ENCODE measurements at places on chromosomes 1 and 21.
A peak's percentile ranks its signal among the peaks of the same experiment; 100 is the strongest.

- no peaks in the 10 kb centered on the region for H3K4me1 ChIP-seq
- no peak overlapping the region for H3K27ac ChIP-seq
- no peak for DNase-seq
- H3K36me3 ChIP-seq = no peaks in the 10 kb centered on the region
- peaks cover 2% of the 10 kb centered on the region for H3K27me3 ChIP-seq
Measured at GRCh38 chr21:40051801-40052200, 184.6 kb downstream of the PCP4 start.

- peak overlapping the region; percentile 69 for H3K27ac ChIP-seq
- H3K36me3 ChIP-seq = peaks cover 12% of the 10 kb centered on the region
- peaks cover 38% of the 10 kb centered on the region for H3K4me1 ChIP-seq
- H3K27me3 ChIP-seq = peaks cover 4% of the 10 kb centered on the region
- no peak for DNase-seq
- H3K4me3 ChIP-seq = peak overlapping the region; percentile 63
Measured at GRCh38 chr1:231040800-231041718, 1.0 kb upstream of the FAM89A start.

DNA sequence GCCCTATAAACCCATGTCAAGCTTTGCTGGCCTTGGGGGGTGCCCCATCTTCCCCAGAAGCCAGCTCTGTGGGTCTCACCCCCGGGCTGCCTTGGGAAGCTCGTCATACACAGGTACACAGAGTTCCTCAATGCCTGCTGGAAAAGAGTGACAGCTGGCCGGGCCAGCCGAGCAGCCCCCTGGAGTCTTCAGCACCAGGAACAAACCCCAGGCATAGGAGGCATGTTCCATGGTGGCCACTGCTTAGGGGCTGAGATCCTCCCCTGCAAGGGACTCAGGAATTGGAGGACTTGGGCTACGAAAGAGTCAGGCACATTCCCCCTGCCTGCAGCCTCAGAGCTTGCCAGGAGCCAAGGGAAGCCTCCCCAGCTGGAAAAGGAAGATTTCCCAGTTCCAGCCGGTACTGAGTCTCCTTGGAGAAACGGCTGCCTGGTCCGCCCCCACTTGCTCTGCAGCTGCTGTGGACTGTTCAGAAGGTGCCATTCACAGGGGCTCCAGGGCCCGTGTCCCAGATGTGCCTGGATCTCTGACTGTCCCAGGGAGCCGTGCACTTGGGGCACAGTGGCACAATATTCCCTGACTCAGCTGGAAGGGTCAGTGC lies 89.5 kb downstream of the STUM start:
- H3K36me3 ChIP-seq = peaks cover 32% of the 10 kb centered on the region
- DNase-seq = no peak
- H3K27me3 ChIP-seq = no peaks in the 10 kb centered on the region
- no peak overlapping the region for H3K4me3 ChIP-seq
- no peak overlapping the region for H3K27ac ChIP-seq

GRCh38 chr21:44844256-44844655 lies 26.4 kb upstream of the SUMO3 start:
- no peak overlapping the region for H3K4me3 ChIP-seq
- no peak overlapping the region for H3K27ac ChIP-seq
- DNase-seq = no peak
- H3K36me3 ChIP-seq = peaks cover 2% of the 10 kb centered on the region

GRCh38 chr1:116203181-116203723 lies 92.1 kb downstream of the MAB21L3 start:
- H3K27me3 ChIP-seq = peaks cover 9% of the 10 kb centered on the region
- no peaks in the 10 kb centered on the region for H3K4me1 ChIP-seq
- no peak for DNase-seq
- no peak overlapping the region for H3K4me3 ChIP-seq

DNA sequence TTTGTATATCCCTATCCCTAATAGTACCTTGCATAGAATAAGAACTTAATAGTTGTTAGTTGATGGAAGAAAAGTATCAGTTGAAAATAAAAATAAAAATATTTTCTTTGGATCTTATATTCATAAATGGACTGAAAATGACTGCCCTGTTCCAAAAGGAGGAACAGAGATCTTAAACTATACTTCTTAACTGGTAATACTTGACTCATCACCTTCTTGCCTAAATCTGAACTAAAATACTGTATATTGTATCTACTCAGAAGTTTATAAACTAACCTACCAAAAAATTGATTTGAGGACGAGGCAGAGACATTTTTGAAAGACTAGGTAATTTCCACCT lies 178.8 kb downstream of the SYT2 start:
- no peak overlapping the region for H3K4me3 ChIP-seq
- H3K4me1 ChIP-seq = peaks cover 4% of the 10 kb centered on the region
- no peak overlapping the region for H3K27ac ChIP-seq
- H3K36me3 ChIP-seq = no peaks in the 10 kb centered on the region
- no peak for DNase-seq
- H3K27me3 ChIP-seq = no peaks in the 10 kb centered on the region

GRCh38 chr1:35807614-35808449 lies at the start of gene AGO4:
Gene AGO4, plus strand, starts transcription at chr1:35808016. Its CDS starts 401 bp downstream, at chr1:35808417.
- no peaks in the 10 kb centered on the region for H3K36me3 ChIP-seq
- DNase-seq = peak; percentile 56
- H3K27me3 ChIP-seq = no peaks in the 10 kb centered on the region

DNA sequence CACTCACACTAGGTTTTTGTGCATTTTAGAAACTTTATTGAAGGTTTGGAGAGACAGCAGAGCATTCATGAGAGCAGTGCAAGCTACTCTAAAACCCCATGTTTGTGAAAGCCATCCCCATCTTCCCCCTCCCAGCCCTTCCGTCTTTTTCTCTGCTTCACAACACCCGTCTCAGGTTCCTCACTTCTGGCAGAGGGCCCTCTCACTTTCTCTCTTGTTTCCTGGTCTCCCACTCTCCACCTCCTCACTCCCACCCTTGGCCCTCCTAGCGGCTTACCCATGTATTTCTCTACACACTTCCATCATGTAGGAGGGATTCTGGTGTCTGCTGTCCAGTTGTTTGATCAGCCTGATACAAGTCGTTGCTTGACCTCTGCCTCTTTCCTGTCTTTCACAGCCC lies 92.7 kb downstream of the LRRC8C start:
- H3K36me3 ChIP-seq = peaks cover 60% of the 10 kb centered on the region
- H3K27me3 ChIP-seq = no peaks in the 10 kb centered on the region
- H3K27ac ChIP-seq = peak overlapping the region; percentile 98
- peaks cover 87% of the 10 kb centered on the region for H3K4me1 ChIP-seq
- no peak for DNase-seq

GRCh38 chr1:159859767-159860322 lies 2.6 kb downstream of the VSIG8 start:
- no peak for DNase-seq
- H3K36me3 ChIP-seq = no peaks in the 10 kb centered on the region
- no peak overlapping the region for H3K27ac ChIP-seq
- no peak overlapping the region for H3K4me3 ChIP-seq

GRCh38 chr21:41777951-41778815 lies 11.3 kb upstream of the RIPK4 start:
- DNase-seq = peak; percentile 63
- peaks cover 56% of the 10 kb centered on the region for H3K27me3 ChIP-seq
- H3K4me3 ChIP-seq = no peak overlapping the region
- peaks cover 6% of the 10 kb centered on the region for H3K4me1 ChIP-seq

DNA sequence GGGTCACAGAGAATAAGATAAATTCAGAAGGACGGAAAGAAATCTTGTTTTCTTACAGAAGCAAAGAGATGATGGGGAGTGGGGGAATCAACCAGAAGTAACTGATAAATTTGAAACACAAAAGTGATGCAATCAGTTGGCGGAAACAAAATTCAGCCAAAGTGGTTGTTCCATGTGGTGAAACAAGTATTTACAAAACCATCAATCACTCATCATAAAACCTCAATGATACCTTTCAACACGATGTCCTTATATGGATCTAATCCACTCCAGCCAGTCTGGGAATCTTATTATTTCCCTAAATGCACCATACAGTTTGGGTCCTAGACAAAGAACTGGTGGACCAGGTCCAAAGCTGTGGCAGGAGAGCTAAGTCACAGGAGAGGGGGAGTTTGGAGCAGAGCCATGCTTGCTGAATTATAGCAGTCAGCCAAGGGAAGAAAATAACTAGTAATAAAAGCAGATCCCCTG lies 303.8 kb upstream of the LRRC7 start:
- no peaks in the 10 kb centered on the region for H3K36me3 ChIP-seq
- H3K27me3 ChIP-seq = no peaks in the 10 kb centered on the region
- no peak overlapping the region for H3K27ac ChIP-seq
- H3K4me3 ChIP-seq = no peak overlapping the region

DNA sequence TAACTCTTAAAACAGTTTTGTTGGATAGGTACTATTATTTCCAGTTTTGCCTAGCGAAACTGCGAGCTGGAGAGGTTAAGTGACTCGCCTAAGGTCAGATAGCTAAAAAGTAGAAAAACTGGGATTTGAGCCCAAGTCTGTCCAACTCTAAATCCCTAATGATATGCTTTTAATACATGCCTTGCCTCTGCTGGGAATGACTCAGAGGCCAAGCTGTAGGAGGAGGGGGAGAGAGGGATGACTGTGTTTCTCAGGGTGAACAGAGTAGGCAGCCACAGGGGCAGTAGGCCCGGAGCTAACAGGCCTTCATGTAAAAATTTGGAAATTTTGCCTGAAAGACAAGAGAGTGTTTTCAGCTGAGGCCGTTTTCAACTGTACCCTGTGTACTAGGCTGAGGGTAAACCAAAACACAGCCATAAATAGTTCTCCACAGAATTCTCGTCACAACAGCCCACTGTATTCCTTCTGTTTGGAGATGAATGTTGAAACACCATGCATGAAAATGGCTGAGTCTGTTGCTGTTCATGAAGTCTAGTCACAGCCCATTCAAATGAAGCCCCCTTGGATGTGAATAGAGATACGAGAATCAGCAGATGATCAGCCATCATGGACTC lies 107.5 kb upstream of the HOOK1 start:
- DNase-seq = no peak
- no peak overlapping the region for H3K27ac ChIP-seq
- H3K27me3 ChIP-seq = no peaks in the 10 kb centered on the region
- no peaks in the 10 kb centered on the region for H3K4me1 ChIP-seq

GRCh38 chr1:248589334-248589733 lies 8.2 kb downstream of the OR2T10 start:
- no peak overlapping the region for H3K27ac ChIP-seq
- H3K4me3 ChIP-seq = no peak overlapping the region
- peaks cover 2% of the 10 kb centered on the region for H3K27me3 ChIP-seq

- H3K27me3 ChIP-seq = no peaks in the 10 kb centered on the region
- no peak overlapping the region for H3K27ac ChIP-seq
- H3K4me3 ChIP-seq = no peak overlapping the region
- no peak for DNase-seq
Measured at GRCh38 chr1:70922196-70922595, 125.4 kb downstream of the PTGER3 start.

DNA sequence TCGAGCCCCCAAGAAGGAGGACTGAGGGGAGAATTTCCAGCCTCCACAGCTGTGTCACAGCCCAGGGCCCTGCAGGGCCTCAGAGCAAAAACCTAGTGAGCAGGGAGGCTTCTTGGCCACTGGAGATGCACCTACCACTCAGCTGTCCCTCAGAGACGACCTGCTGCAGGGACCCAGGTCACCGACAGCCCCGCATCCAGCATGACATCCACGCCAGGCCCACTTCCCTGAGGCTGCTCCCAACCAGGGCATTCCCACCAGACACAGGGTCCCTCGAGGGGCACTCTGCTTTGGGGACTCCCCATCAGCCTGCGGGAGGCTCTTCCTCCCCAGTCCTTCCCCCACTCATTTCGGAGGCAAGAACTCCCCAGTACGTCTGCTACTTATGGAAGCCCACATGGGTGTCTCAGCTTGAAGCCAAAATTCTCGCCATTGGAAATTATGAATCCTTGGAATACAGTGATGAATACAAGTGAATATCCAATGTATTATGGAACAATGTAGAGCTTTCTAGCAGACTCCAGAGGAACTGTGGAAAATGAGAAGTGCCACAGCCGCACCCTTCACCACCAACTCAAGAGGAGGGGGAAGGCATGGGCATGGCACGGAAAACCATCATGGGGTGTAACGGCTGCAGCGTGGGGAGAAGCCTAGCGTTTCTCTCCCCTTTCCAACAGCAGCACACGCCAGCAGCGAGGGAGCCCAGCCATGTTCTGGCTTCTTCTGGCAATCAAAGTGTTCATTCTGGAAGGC lies 6.9 kb downstream of the TFF3 start:
- peaks cover 2% of the 10 kb centered on the region for H3K27me3 ChIP-seq
- no peaks in the 10 kb centered on the region for H3K4me1 ChIP-seq
- H3K36me3 ChIP-seq = no peaks in the 10 kb centered on the region
- no peak for DNase-seq

- H3K27ac ChIP-seq = no peak overlapping the region
- H3K4me3 ChIP-seq = no peak overlapping the region
- peaks cover 21% of the 10 kb centered on the region for H3K4me1 ChIP-seq
- no peaks in the 10 kb centered on the region for H3K36me3 ChIP-seq
- H3K27me3 ChIP-seq = peaks cover 12% of the 10 kb centered on the region
Measured at GRCh38 chr1:201169203-201169602, 14.9 kb upstream of the TMEM9 start.

- no peak overlapping the region for H3K27ac ChIP-seq
- peaks cover 2% of the 10 kb centered on the region for H3K4me1 ChIP-seq
- peaks cover 7% of the 10 kb centered on the region for H3K27me3 ChIP-seq
- no peak for DNase-seq
- no peaks in the 10 kb centered on the region for H3K36me3 ChIP-seq
Measured at GRCh38 chr1:209547626-209548025, 35.9 kb upstream of the CAMK1G start.

DNA sequence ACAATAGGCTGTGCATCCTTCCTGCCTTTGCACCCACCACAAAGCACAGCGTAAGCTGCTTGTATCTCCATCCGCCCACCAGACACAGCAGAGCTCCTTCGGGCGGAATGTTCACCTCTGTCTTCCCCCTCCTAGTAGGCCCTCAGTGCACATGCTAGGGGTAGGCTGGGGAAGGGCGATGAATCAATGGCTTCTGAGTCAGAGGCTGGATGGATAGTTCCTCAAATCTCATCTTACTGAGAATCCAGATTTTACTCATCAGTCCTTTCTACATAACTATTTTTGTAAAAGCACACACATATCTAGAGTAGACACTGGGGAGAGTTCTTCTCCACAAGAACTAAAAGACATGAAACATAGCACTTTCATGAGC lies 73.8 kb downstream of the BCAR3 start:
- peaks cover 43% of the 10 kb centered on the region for H3K4me1 ChIP-seq
- peaks cover 16% of the 10 kb centered on the region for H3K27me3 ChIP-seq
- no peaks in the 10 kb centered on the region for H3K36me3 ChIP-seq
